Endothelial cell (in vitro differentiated cells): ENCODE measurements at places on chromosomes 7 and 10. TPM values are rescaled to one million over a fixed set of nuclear protein-coding genes. Genes with fewer than 3 reads are reported as not detected.
A peak's percentile ranks its signal among the peaks of the same experiment; 100 is the strongest.

Gene HMX2
- total RNA-seq, result not detected

Gene LIPF
- not detected for total RNA-seq

Gene KCND2
- 0.28 TPM for total RNA-seq

- no peak overlapping the region for H3K27ac ChIP-seq
- H3K4me1 ChIP-seq, result no peaks in the 10 kb centered on the region
- DNase-seq, result no peak
- no peaks in the 10 kb centered on the region for H3K27me3 ChIP-seq
- H3K4me3 ChIP-seq, result no peak overlapping the region
- H3K36me3 ChIP-seq, result no peaks in the 10 kb centered on the region
These were observed 106.4 kb upstream of the CARD11 start for GRCh38 chr7:3150027-3150426.

GRCh38 chr10:114404171-114405010 is at the start of gene AFAP1L2:
Gene AFAP1L2 (minus strand): TSS chr10:114404502. CDS start chr10:114404455, 47 bp downstream.
- H3K4me3 ChIP-seq, result peak within 1 kb of the TSS; percentile 83
- H3K36me3 ChIP-seq, result peaks cover 3% of the 10 kb centered on the region
- peak; percentile 16 for DNase-seq
- H3K27ac ChIP-seq, result no peak within 1 kb of the TSS
- H3K27me3 ChIP-seq, result peaks cover 15% of the 10 kb centered on the region
- H3K4me1 ChIP-seq, result peaks cover 27% of the 10 kb centered on the region

DNA sequence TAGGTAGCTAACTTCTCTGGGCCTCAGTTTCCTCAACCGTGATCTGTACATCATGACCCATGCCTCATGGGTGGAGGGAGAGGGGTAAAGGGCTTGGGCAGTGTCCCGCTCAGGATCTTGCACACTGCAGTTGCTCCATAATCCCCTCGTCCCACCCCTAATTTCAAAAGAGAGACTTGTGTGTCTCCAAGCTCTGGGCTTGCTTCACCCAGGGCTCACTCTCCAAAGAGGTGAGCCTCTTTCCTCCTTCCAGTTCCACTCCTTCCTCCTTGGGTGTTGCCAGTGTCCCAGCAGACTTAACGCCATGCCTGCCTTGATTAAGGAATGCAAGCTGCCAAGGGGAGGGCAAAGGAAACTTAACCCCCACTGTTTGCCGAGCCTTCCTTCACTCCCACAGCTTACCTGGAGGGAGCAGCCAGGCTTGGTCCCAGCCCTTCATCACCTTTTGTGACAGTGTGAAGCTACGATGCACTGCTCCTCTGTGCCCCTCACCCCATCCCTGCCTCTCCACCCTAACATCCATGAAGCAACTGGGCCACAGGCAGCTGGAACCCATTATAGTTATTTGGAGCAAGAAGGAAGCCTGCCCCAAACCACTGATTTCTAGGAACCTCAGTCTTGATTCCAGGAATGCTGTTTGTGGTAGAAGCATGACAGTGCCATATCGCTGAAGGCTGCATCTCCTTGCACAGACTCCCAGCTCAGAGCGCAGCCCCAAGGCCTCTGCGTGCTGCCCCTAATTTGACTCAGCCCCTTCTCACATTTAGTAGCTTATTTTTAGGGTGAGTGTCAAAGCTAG is 363.3 kb downstream of the TNS3 start:
- no peak overlapping the region for H3K27ac ChIP-seq
- no peak overlapping the region for H3K4me3 ChIP-seq
- no peak for DNase-seq

- H3K27me3 ChIP-seq, result no peaks in the 10 kb centered on the region
- peaks cover 8% of the 10 kb centered on the region for H3K4me1 ChIP-seq
- no peaks in the 10 kb centered on the region for H3K36me3 ChIP-seq
- no peak overlapping the region for H3K4me3 ChIP-seq
These were observed 118.5 kb downstream of the ARL4A start for GRCh38 chr7:12805957-12806356.

- no peak for DNase-seq
- H3K27ac ChIP-seq, result no peak overlapping the region
- peaks cover 3% of the 10 kb centered on the region for H3K27me3 ChIP-seq
- H3K4me1 ChIP-seq, result peaks cover 10% of the 10 kb centered on the region
- H3K36me3 ChIP-seq, result peaks cover 5% of the 10 kb centered on the region
These were observed 14.5 kb upstream of the CPA1 start for GRCh38 chr7:130365511-130366441.

GRCh38 chr7:134865001-134865845 is 85.8 kb downstream of the CALD1 start:
- peaks cover 27% of the 10 kb centered on the region for H3K36me3 ChIP-seq
- H3K27ac ChIP-seq, result peak overlapping the region; percentile 54
- no peak overlapping the region for H3K4me3 ChIP-seq
- DNase-seq, result no peak
- H3K4me1 ChIP-seq, result peaks cover 60% of the 10 kb centered on the region

DNA sequence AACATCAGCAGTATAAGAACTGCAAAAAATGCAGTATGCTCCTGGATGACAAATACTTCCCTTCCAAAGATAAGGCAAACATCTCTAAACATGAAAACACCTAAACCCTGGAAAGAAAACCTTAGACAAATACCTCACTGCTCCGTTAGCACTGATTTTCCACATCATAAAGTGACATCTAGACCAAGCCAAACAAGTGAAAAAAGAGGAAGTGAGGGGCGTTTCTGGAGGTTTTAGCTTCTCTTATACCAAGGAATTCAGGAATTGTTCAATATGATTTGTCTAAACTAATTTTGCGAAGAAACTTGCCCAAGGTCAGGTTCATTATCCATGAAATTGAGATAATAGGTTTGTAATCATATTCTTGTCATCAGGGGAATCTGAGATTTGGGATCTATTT is 279.7 kb downstream of the ADRA2A start:
- peaks cover 2% of the 10 kb centered on the region for H3K4me1 ChIP-seq
- no peak for DNase-seq
- no peaks in the 10 kb centered on the region for H3K36me3 ChIP-seq
- no peak overlapping the region for H3K27ac ChIP-seq
- no peak overlapping the region for H3K4me3 ChIP-seq

GRCh38 chr7:6559896-6560295 is 8.6 kb upstream of the GRID2IP start:
- H3K27me3 ChIP-seq, result peaks cover 7% of the 10 kb centered on the region
- H3K36me3 ChIP-seq, result no peaks in the 10 kb centered on the region
- H3K4me3 ChIP-seq, result no peak overlapping the region
- no peak overlapping the region for H3K27ac ChIP-seq

DNA sequence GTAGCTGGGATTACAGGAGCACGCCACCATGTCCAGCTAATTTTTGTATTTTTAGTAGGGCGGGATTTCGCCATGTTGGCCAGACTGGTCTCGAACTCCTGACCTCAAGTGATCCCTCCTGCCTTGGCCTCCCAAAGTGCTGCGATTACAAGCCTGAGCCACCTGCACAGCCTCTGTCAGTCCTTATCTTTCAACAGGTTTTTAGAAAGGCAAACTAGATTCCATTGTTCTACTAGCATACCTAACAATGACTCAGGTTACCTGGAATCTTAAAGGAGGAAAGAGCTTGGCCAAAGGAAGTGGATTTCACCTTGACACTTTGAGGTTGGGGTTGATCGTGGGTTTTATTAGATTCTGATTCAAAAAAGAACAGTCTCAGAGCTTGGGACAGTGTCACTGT is 3.2 kb downstream of the ABCC2 start:
- peaks cover 3% of the 10 kb centered on the region for H3K27me3 ChIP-seq
- H3K4me1 ChIP-seq, result peaks cover 8% of the 10 kb centered on the region
- no peak overlapping the region for H3K4me3 ChIP-seq
- no peak overlapping the region for H3K27ac ChIP-seq

DNA sequence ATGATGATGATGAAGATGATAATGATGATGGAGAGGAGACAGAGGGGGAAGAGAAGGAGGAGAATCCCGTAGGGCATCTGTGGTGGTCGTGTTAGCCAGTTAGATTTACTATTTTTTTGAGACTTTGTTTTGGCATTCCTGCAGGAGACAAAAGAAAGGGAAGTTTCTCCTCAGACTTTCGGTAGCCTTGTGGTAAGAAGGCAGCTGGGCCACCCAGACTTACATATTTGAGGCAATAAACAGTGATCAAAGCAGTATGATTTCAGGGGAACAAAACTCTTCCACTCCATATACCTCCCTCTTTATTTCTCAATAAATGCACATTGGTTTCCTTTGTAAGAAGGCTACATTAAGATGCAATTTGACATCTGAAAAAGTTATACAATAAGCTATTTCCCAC is 32.4 kb upstream of the BICC1 start:
- peaks cover 11% of the 10 kb centered on the region for H3K4me1 ChIP-seq
- no peaks in the 10 kb centered on the region for H3K36me3 ChIP-seq
- DNase-seq, result no peak
- H3K27me3 ChIP-seq, result no peaks in the 10 kb centered on the region
- no peak overlapping the region for H3K4me3 ChIP-seq

DNA sequence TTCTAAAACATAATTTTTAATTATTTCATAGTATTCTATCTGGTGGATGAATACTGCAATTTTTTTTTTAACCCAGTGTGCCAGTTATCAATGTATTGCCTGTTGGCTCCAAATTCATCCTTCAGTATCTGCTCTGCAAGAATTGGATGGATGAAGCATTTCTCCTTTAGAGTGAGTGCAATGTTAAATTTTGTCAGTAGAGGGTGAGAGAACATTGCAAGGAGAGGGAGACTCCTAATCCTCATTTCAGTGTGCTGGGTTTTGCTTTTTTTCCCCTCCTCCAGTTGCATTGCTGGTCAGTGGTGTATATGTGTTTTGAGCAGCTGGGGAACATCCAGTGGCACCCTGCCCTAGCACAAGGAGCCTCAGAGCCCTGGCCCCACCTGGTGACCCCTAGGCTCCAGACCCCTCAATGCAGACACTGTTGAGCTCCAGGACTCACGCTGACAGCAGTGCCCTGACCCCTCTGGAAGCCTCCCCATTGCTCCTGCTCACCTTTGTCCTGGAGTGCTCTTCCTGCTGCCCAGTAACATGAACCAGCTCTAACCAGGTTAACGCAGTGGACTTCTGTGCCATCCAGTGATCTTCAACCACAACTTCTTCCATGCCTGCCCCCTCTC is 199.4 kb downstream of the USP6NL start:
- H3K27ac ChIP-seq, result no peak overlapping the region
- H3K27me3 ChIP-seq, result peaks cover 6% of the 10 kb centered on the region
- H3K4me1 ChIP-seq, result peaks cover 11% of the 10 kb centered on the region
- H3K4me3 ChIP-seq, result no peak overlapping the region
